ENCODE measurements at places on chromosomes 7 and 10.

DNA sequence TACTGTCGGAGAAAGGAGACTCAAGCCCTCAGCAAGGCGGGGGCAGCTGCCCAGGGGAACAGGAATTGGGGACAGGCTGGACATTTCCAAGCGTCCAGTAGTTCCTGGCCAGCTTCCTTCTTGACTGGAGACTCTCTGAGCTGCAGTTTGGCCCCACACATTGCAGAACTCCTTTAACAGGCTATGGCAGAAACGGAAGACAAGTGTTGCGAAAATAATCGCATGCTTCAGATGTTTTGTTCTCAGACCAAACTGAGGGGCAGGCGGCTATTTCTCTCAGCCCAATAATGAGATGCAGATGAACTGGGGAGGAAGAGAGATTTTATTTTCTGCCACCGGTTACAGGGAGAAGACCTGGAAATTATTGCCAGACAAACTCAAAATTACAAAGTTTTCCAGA is 88.0 kb upstream of the PFKP start:
- DNase-seq, result no peak

DNA sequence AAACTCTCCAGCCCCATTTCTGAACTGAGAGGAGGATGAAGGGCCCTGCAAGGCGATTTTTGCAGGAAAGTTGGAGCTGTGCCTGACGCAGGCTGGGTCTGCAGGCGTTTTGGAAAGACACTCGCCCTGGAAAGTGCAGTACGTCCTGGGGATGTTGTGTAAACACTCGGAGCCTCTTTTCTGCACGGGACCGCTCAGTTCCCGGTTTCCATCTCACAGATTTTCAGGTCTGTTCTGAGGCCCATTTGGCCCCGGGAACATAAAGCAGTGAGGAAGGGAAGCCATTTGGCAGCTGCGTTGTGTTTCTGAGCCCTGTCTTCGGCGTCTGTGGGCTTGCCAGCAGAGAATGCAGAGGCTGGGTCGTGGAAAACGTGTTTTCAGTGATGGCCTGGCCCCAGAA is 655.0 kb upstream of the MGMT start:
- DNase-seq, result no peak

DNA sequence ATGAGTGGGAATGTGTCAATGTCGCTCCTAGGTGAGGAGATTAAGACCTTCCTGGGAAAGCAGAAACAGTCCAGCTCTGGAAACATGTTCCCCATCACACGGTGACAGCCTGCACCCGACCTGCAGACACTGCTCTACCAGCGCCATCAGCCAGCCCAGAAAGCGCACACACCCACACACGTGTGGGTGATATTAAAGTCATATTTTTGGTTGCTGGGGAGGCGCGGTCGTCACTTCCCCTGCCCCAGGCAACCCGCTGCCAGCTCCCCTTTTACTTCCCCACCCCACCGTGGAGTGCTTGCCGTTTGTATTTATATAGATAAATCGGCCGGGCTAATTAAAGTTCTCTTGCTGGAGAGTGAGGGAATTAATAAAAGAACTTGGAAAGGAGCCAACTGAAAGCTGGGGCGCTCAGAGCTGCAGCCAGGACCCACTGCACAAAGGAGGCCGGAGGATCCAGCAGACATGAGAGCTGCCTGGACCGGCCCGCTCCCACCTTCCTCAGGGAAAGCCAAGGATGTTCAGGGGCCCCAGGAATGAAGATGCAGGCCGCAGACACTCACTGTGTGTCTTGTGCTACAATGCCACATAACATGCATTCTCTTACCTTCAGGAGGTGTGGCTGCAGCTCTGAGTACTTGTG is 145.2 kb upstream of the UNC5B start:
- no peak for DNase-seq

DNA sequence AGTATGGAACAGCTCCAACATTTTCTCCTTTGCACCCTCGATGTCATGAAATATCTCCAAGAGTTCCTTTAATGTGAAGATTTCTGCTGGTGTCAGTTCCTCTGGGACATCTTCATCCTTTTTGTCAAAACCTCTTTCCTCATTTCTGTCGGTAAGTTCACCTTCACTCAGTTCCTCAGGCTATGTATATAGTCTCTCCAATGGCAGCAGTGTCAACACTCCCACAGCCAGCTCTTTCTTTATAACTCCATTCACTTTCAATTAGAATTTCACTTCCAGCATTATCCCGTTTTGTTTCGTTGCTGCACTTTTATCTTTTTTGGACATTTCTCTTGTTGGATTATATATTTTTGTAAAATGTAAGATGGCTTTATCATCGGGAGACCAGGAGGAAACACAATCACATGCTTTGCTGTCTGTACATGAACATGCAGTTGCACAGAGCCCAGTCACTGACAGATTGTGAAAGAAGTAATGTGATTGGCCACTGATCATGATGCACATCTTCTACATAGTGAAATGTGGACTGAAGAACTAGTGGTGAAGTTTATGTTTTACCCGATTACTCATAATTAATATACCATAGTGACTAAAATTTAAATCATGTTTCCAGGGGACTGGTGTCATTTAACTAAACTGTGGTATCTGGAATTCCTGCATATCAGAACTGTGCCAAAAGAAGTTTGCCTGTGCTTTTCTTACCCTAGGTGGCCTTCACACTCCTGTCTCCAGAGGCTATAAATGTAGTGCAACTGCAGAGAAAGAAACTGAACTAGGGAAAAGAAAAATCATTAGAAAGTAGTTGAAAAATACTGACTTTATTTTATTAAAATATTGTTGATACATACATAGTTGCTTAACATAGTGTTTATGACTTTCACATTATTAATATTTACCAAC is 289.6 kb downstream of the PPP1R3A start:
- DNase-seq, result no peak

GRCh38 chr7:2205036-2205780 is 27.5 kb downstream of the MAD1L1 start:
- DNase-seq, result no peak

GRCh38 chr7:155996718-155997280 is 184.5 kb upstream of the SHH start:
- no peak for DNase-seq

DNA sequence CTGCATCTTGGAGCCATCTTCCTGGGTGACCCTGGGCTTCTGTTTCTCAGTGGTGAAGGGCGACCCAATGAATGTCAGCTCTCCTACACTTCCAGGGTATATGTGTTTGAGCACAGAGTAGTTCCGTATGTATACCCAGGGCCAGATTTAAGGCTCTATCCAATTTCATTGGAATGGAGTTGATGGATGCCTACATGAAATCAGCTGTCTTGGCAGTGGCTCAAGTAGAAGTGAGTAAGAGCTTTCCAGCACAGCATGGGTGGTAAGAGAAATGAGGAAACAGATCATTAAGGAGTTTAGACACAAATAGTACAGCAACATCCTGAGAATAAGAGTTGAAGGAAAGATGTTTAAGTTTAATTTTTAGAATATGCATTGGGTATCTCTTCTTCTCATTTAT is 433.0 kb downstream of the PAXIP1 start:
- DNase-seq, result no peak

DNA sequence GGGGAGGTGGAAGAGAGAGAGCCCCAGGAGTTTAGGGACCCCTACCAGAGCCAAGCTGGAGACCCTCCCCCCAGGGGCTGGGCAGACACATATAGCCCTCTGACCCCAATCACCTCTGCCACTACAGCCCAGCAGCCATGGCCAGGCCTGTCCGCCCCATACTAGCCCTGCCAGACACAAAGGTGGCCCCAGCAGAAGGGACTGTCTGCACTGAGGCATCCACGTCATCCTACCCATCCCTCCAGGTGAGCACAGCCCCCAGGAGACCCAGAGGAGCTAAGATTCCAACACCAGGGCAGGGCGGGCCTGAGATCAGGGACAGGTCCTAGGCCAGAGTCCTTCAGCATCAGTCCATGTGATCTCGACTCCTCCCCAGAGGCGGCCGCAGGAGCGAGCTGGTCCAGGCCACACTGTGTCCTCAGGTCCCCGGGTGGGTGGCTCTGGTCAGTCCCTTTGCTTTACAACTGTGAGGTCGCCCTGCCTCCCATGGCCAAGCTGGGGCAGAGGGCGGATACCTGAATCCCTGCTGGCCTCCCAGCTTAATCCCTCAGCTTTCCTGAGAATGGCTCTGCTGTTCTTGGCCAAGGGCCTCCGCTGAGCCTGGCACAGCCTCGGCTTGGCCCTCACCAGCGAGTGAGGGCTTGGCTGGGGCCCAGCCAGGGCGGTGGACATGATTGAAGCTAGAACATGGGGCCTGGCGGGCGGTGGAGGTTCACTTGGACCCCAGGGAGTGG is 14.3 kb upstream of the ELN start:
- no peak for DNase-seq

- no peak for DNase-seq
These were observed 116.5 kb upstream of the SVIL start for GRCh38 chr10:29751240-29751639.

GRCh38 chr10:43735907-43736306 is 87.2 kb upstream of the ZNF32 start:
- no peak for DNase-seq

GRCh38 chr7:2608921-2609411 is 22.8 kb upstream of the TTYH3 start:
- DNase-seq, result peak; percentile 60

Measured in CD4-positive, alpha-beta T cell treated with Interleukin-4 for 1 hour (primary cell).